Foreskin fibroblast (primary cell): ENCODE measurements at places on chromosomes 3 and 15.

- DNase-seq = no peak
Observed at GRCh38 chr3:76699846-76700245, 340.1 kb upstream of the ROBO2 start.

GRCh38 chr3:12179441-12179840 is 20.7 kb upstream of the TIMP4 start:
- no peak for DNase-seq

DNA sequence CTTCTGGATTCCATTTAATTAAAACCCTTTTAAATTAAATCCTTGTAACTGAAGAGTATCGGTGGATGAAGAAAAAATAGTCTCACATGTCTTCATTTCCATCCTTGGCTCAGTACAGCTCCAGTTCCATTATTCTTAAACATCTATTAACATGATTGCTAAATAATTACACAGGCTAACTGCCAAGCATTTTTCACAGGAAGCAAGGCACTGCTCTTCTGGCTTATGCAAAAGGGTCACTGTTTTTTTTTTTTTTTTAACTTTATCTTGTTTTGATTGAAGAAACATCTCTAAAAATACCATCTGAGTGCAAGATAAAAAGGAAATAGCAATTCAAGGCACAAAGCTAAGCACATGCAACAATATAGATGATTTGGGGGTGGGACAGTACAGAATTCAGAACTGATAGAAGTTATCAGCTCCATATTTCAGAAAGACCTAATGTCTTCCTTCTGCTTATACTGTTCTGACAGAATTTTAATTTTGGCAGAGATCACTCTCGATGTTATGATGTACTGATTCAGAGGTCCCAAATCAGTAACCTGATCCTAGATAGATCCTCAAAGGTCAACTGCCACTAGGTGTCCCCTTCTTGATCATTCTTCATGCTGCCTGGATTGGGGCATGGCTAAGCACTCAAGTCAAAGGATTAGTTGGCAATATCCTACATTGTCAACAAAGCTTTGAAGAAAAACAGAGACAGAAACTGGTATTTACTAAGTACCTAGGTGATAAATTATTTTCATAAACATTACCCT is 57.8 kb upstream of the ACTC1 start:
- DNase-seq = peak; percentile 41

DNA sequence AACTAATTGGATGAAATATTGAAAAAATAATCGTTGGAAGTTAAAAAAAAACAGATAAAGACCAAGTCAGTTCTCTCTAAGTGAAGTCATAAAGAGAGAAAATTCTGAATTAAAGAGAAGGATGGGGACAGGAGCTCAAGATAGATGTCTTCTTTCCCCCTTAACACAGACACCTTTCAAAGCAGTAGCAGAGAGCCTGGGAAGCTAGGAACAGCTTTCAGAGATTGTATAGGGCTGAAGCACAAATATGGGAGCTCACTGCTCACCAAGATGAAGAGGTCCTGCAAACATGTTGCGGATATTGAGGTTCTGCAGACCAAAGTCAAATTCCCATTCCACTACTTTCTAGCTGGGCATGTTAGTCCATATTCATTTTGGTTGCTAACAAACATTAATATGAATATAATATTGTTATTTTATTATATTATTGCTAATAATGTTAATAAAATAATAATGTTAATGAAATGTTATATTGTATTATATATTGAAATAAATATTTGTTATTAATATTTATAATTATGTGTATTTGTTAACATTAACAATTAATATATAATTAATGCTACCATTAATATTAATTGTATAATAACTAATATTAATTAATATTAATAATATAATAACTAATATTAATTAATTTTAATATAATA is 319.1 kb downstream of the OXSM start:
- no peak for DNase-seq

- peak; percentile 34 for DNase-seq
Observed at GRCh38 chr3:146550070-146550615, 5.7 kb upstream of the PLSCR1 start.

- peak; percentile 66 for DNase-seq
Observed at GRCh38 chr3:194584866-194585265, 48.4 kb downstream of the TMEM44 start.

- no peak for DNase-seq
Observed at GRCh38 chr3:158355623-158356588, 215.1 kb upstream of the MLF1 start.
